ENCODE measurements at places on chromosomes 1 and 21.

- no peak for DNase-seq
These were observed 452.1 kb downstream of the TTLL7 start for GRCh38 chr1:83546874-83547273.

DNA sequence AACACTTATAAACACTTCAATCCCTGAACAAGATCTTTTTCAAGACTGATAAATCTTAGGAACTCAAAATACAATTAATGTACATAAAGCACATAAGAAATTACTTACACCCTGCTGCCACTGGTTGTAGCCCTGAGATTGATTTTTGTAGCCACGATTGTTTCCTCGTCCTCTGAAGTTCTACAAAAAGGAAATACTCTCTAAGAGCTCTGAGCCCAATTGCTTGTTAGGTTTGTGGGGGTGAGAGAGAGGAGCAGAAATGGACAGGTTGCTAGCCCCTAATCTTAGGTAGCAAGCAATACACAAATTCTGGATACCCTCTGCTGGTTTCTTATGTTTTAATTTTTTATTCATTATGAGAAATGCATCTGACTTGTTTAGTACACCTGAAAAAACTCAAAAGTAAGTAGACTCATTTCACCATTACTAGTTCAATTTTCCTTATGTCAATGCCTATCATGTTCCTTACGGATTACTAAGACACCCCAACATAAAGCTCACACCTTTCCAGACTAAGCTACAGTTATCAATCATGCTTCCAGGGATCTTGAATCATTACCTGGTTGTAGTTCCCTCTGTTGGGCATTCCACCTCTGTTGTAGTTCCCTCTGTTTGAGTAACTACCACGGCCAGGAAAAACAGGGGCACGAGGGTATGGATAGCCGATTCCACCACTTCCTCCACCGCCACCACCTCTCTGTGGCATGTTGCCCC, 9.3 kb downstream of the HNRNPU start:
- DNase-seq: no peak

GRCh38 chr1:35294809-35295208, 26.3 kb downstream of the ZMYM4 start:
- DNase-seq: no peak

DNA sequence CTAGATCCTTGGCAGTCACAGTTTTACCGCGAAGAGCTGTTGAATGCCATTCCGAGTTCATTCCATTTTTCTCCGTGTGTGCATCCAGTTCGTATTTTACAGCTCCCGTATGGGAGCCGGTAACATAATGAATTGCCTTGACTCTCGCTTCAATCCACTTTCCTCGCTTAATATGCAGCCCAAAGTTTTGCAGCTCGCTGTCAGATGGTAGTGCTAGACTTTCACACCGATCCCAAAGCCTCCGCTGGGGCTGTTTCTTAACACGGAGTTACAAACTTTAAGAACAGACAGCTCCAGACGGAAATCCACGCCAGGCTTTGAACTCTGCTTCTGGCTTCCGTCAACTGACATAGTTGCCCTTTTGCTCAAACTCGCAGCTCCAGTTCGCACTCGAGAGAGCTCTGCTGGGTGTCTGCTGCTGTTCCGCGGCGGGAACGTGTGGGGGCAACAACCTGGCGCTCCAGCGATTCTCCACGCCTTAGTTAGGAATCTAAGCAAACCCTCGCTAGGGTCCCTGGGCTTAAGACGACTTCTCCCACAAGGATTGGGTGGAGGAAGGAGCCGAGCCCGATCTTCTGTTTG, 3.5 kb upstream of the ARID1A start:
- DNase-seq: peak; percentile 87

GRCh38 chr1:156392452-156392853, 23.4 kb downstream of the RHBG start:
- no peak for DNase-seq

DNA sequence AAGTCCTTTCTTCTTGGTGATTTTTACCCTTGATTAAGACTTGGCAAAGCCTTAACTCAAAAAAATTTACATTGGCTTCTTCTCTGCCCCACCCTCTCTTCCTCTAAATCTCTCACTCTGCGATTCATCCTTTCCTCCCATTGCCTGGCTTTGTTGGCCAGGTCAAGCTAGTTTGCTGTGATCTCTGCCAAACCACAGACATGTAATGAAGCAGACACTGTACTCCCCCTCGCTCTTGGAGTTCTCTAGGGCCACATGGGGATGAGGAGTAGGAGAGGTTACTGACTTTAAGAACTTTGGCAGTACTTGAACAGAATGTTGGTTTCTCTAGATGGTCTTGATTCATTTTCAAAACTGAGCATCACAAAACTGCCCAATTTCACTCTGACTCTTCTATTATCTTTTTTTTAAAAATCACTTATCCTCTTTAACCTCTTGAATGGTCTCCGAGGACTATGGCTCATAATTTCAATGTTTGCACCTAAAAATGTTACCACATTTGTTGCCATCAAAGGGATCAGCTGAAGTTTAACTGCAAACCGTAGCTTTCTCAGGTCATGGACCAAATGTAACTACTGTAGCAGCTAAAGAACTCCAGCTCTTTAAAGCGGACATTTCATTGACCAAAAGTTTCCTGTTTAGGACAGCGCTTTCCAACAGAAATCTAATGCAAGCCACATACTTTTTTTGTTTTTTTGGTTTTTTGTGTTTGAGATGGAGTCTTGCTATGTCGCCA, 62.7 kb upstream of the IPO9 start:
- DNase-seq: no peak

GRCh38 chr1:244344001-244344400, 107.7 kb downstream of the ADSS2 start:
- DNase-seq: no peak

DNA sequence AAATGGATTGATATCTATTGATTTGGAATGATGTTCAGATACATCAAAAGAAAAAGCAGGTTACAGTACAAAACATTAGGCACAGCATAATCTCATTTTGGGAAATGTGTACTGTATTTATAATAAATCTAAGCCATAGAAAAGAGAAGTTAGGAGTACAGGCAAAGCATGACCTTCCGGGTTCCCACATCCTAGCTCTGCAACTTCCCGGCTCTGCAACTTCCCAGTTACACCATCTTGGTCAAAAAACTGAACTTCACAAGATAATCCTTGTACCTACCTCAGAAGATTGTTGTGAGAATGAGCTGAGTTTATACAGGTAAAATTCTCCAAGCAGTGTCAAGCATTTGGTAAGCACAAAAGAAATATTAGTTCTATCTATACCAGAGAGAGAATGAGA, 21.7 kb upstream of the SLC44A3 start:
- no peak for DNase-seq

DNA sequence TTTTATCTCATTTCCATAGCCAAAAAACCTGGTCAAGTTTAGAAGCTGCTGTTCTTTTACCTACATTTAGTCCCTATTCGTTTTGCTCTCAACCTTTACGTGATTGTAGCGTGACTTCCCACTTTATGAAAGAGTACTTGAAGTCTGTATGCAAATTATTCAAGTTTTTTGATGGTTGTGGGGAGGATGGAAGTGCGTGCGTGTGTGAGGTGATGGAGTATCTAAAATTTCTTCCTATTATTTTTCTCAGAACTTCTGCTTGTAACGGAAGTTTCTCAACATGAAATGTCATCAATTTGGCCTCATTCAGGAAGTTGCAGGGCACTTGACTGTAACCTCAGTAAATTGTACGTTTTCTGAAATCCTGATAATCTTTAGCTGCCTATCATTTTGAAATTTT, 64.0 kb downstream of the SAMSN1 start:
- no peak for DNase-seq

DNA sequence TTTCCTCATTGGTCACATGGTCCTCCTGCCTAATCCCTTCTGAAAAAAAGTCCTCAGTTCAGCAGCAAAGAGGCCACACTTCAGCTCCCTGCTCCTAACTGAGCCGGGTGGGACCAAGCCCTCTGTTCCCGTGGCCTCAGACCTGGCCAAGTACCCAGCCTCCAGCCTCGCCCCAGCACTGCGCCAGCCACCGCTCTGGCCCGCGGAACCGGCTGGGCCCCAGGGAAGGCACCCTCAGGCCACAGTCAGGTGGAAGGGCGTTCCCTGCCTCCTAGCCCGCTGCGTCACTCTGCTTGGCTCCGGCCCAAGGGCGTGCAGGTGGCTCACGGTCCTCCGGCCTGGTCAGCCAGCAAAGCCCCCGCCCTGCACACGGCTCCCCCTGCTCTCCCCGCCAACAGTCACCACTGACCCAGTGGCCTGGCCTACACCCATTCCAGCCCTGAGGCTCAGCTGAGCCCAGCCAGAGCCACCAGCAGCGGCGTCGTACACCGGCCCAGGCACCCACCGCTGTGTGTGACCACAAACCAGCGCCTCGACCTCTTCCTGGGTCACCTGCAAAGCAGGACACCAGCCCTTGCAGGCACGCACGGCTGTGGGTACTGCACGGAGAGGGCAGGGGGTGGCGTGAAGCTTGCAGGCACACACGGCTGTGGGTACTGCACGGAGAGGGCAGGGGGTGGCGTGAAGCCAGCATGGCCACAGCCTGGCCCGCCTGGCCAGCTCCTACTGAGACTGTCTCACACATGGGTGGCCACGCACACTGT, 19.4 kb downstream of the NADK start:
- no peak for DNase-seq

DNA sequence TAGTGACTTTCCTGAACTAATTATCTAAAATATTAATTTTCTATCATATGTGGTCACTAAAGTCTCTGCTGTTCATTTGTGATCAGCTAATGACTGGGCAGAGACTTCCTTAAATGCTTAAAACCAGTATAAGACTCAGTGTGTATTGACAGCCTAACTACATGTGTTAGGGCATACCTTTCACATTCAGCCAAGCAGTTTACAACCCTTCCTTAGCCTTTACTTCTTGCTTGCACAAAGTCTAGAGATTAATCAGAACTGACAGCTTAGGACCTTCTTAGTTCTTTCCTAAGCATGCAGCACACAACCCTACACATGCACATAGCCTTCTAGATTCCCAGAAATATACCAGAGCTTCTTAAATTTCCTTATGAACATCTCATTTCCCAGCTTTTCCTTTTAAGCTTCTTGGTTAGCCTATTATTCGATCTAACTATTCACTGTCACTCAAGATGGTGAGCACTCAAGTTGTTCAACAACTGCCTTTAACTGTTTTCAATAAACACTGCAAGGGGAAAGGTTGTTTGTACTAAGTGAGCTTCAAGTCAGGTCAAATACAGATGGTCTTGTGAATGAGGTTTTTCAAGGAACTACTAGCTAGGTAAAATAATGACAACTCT, 13.4 kb downstream of the EYA3 start:
- no peak for DNase-seq

GRCh38 chr1:234940841-234941240, 187.8 kb downstream of the TOMM20 start:
- DNase-seq: no peak

- DNase-seq: no peak
These were observed 1.6 kb upstream of the MX2 start for GRCh38 chr21:41360072-41360821.

DNA sequence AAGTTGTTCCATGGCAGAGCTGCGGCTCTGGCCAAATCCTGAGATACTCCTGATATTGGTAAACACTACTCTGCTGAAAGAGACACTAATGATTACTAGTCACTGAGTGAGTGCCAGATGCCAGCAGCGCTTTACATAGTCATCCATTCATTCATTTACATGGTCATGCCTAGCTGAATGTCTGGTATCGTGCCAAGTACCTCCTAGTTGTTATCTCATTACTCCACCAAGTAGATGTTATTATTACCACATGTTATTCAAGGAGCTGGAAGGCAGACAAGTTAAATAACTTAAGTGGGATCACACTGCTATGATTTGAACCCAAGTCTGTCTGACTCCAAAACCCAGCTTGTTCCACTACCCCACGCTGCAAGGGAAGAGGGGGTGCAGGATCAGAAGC, 4.7 kb downstream of the OLFML2B start:
- DNase-seq: peak; percentile 71

- no peak for DNase-seq
These were observed 82.8 kb downstream of the PLPPR5 start for GRCh38 chr1:98921817-98922216.

DNA sequence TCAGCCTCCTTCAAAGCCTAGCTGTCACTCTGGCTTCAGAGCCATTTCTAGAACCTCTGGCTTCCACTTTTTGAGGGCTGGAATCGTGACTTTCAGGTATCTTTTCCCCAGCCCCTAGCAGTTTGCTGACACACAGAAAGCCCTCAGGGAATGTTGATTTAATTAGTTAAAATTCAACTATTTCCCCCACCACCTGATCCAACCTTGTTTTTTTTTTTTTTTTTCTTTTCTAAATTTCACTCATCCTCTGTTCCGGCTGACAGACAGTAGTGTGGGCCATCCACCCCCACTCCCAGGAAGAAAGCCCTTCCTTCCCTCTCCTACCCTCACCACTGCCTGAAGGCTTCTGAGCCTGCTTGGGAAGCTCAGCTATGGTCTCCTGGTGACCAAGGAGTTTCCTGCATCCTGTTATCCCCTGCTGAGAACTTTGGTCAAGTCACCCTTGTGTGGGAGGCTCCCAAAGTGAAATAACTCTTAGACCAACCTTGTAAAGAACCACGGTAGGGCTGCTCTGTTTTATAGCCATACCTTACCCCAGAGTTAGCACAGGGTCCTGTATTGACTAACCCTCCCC, 29.4 kb downstream of the KCNJ6 start:
- no peak for DNase-seq

- no peak for DNase-seq
These were observed 69.4 kb downstream of the SLC30A10 start for GRCh38 chr1:219858980-219859379.

DNA sequence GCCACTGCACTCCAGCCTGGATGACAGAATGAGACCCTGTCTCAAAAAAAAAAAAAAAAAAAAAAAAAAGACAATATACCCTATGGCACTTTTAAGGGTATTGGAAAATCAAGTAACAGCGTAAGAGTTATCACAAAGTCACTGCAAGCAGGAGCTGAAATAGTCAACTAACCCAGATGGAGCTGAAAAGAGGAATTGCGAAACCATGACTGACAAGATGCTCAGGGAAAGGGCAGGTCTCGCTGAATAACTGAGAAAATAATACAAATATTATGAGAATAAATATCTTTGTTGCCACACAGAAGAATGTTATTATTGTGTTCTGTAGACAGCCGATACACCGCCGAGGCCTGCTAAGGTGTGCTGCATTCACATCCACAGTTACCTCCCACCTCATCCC, 17.8 kb downstream of the HLCS start:
- DNase-seq: no peak

DNA sequence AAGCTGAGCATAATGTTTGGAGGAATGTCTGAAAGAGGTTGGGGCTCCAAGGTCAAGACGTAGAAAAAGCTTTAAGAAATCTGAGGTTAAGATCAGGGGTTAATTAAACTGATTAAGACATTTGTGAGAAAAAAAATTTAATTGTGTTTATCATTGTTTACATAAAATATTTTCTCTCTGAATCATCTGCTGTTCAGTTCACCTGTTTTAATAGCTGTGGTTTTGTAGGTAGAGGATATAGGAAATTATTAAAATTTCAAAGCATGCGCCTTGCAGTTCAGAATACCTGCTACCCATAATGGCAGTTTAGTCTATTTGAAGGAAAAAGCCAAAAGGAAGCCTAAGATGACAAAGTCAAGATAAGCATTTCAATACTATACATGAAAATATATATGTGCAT, 153.2 kb downstream of the SPATA46 start:
- DNase-seq: no peak

GRCh38 chr1:229597877-229598276, 28.0 kb downstream of the TAF5L start:
- DNase-seq: no peak

GRCh38 chr1:11708554-11709350, 17.2 kb downstream of the DRAXIN start:
- DNase-seq: no peak

- peak; percentile 32 for DNase-seq
These were observed 7.3 kb upstream of the DEDD start for GRCh38 chr1:161139766-161140165.

GRCh38 chr1:193479187-193479586, 292.8 kb upstream of the B3GALT2 start:
- no peak for DNase-seq

Data from NCI-H1105 (cell line).